ENCODE measurements at places on chromosomes 4 and X.

DNA sequence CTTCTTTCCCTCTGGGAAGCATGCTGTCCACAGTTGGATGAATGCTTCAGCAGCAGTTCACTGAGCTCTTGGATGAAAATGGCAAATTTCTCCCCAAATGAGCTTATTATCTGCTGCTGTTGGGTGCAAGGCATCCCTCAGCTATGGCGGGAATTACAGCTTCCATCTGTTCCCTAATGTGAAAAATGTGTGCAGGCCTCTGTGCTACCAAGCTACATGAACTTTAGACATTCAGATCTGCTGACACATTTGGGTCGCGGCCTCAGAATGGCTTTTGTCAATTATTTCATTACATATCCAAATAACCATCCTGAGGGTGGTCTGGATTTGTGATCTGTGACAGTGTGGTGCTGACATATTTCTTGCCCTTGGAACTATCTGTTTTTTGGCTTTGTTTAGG, 119.5 kb upstream of the SCML1 start:
- DNase-seq = no peak

GRCh38 chrX:55794405-55794804, 76.9 kb downstream of the RRAGB start:
- DNase-seq = no peak

- no peak for DNase-seq
Measured at GRCh38 chr4:103162176-103162575, 36.0 kb downstream of the CENPE start.

- no peak for DNase-seq
Measured at GRCh38 chr4:71570492-71570891, 213.4 kb downstream of the GC start.

- DNase-seq = peak; percentile 90
Measured at GRCh38 chr4:118969359-118969758, 80.7 kb downstream of the SYNPO2 start.

GRCh38 chr4:94168321-94168720, 39.3 kb upstream of the SMARCAD1 start:
- DNase-seq = no peak

DNA sequence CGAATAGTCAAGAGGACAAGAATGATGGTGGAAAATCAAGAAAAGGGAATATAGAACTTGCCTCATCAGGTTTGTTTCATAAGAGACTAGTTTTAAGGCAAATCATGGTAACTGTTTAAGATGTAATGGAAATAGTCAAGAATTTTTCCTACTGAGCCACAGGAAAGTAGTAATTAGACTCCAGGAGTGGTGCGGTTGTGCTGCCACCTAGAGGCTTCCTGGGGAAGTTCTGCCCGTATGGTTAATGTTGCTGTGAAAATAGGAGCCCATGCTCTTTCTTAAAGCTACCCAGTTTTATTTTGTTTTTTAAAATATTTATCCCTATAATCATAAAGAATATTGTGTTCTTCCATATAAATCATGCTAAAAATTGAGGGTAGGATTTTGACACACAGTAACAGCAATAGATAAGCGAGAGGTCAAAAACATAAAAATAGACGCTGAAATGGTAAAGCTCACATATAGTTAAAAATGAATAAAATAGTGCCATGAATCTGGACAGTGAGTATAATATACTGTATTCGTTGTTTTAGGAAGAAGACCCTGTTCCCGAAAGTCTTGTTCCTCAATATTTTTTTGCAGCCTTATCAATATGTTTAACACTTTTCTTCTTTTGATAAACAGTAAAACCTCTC, 87.0 kb downstream of the PHOX2B start:
- no peak for DNase-seq

GRCh38 chr4:175405961-175406360, 406.1 kb downstream of the GPM6A start:
- DNase-seq = no peak
